Activated naive CD4-positive, alpha-beta T cell (primary cell): ENCODE measurements at places on chromosomes 7 and 10.

- no peak for DNase-seq
These were observed 194.7 kb downstream of the KCND2 start for GRCh38 chr7:120467676-120468075.

GRCh38 chr10:22317771-22318565 is 1.8 kb downstream of the COMMD3 start:
- no peak for DNase-seq

GRCh38 chr7:91366091-91366490 is 101.9 kb downstream of the FZD1 start:
- no peak for DNase-seq

DNA sequence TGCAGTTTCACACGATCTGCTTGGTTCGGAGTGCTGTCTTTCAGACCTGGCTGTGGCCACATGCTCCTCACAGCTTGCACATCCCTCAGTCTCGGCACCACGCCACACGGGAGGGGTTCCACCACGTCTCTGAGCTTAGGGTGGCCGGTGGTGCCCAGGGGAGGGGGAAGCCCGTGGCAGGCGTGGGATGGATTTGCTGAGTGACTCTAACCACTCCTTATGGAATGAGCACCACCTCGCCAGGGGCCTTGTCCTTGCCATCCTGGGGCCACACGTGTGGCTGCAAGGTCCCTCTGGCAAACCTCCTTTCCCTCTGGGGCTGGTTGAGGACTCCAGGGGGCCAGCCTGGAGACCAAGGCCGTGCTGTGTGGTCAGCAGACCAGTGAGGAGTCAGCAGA is 29.1 kb upstream of the FAM20C start:
- DNase-seq, result no peak

DNA sequence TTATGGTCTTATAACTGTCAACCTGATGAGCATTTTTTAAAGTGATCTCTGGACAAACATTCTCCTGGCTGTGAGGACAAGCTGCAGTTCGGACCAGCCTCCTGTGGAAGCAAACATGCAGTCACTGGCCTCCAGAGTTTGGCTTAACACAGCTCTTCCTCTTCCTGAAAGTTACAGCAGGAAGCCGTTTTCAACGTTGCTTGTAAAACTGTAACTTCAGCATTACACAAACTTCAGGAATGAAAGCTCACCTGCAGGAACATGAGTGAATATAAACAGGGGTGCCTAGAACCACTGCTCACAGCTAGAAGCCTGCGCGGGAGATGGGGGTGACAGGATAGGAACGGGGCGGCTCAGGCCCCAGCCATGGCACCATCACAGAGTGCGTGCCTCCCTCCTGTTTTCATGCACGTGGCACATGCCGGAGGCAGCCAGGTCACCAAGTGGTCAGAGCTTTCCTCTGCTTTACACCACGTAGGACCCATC is 292.9 kb upstream of the PITRM1 start:
- DNase-seq, result no peak

- DNase-seq, result no peak
These were observed 41.9 kb downstream of the CADPS2 start for GRCh38 chr7:122844191-122844988.

- no peak for DNase-seq
These were observed 54.1 kb upstream of the CYP26C1 start for GRCh38 chr10:93006435-93007039.

- no peak for DNase-seq
These were observed 42.6 kb downstream of the GPR37 start for GRCh38 chr7:124723012-124723411.

DNA sequence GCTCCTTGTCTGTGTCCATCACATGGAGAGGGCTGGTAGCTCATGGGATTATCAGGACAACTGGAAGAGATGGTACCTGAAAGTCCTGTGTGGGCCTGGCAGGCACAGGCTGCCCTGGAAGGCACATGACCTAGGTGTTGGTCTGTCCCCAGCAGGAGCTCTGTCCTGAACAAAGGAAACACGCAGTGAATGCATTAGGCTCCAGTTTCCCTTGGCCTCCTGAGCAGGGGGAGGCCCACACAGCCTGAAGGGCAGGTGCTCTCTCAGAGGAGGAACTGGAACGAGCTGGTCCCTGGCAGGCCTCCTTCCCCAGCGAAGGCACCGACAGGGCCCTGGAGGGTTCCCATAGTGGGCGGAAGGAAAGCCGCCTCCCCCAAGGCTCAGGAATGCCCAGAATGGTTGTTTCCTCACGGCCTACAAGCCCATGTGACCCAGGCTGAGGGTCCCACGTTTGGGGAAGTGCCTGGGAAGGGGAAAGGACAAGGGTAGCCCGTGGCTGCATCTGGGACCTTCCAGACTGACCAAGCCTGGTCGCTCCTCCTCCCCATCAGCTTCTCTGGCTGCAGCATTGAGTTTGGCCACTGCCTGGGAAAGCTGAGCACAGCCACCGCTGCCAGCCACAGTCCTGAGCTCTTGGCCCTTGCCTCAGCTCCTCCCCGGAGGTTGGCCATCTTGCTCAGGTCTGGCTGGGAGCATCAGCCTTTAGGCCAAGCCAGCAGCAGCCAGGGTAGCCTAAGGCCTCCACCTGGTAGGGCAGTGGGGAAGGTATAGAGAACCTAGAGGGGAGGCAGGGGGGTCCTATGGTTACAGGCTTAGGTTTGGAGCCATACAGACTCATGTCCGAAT is 21.8 kb downstream of the CXCL12 start:
- DNase-seq, result no peak

DNA sequence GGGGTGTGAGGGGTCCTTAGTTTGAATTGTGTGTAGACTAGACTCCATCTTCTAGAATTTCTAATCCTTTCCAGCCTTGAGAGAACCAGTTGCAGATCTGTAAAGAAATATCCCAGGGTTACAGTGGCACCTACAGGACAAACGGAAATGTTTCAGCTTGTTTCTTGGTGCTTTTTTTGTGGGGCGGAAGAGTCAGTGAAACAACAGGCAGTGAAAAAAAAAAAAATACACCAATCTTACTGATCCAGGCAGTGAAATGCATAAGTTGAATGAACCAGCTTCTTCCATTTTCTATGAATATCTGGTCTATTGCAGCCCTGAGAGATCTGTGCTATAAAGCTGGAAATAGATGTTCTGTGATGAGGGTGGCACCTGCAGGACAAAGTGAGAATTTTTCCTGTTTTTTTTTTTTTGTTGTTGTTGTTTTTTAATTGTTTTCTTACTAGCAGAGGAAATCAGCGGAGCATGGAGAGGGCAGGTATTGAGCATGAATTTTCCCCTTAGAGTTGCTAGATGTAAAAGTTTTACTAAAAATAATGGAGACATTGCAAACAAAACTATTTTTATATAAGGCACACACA is 81.9 kb upstream of the DYNC1I1 start:
- DNase-seq, result no peak

- no peak for DNase-seq
These were observed 3.9 kb downstream of the RASGEF1A start for GRCh38 chr10:43262902-43263466.

DNA sequence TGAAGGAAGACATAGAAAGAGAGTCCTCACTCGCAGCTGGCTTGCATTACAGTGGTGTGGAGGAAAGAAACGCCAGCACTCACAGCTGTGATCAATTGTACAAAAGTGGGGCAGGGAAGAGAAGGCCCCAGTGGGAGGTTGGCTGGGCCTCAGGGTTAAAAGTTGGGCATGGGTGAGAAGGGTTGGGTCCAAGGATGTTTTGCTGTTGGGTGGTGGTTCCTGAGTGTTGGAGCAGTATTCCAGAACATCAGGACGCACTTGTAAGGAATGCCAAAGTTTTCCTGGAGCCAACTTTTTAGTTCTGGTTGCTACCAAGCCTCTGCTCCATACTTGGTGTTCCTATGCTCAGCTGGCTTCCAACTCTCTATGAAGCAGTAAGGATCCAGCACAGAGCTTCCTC is 55.4 kb upstream of the MKRN1 start:
- DNase-seq, result no peak

DNA sequence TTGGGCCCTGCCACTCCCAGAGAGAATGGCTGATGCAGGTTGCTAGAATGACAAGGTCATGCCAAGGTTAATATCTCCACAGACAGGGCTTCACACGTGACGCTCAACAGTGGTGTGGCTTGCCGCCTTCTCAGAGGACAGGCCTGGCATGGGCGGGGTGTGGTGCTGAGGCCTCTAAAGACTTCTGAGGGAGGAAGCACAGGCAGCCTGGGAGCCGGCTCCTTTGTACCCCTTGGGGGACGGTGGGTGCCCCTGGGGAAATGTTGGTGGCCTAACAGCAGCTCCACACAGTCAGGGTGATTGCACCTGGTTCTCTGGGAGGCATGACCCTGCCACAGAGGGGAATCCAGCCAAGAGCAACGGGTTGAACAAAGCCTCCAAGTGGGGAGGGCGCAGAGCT is 115.1 kb downstream of the PKD1L1 start:
- no peak for DNase-seq

GRCh38 chr7:135389971-135390370 is 119.9 kb downstream of the CNOT4 start:
- DNase-seq, result no peak
